ENCODE measurements at places on chromosomes 13 and 19. TPM values are rescaled to one million over a fixed set of nuclear protein-coding genes. Genes with fewer than 3 reads are reported as not detected.

The PGLYRP1 gene
- total RNA-seq, result not detected

The NBEA gene
- total RNA-seq, result 1.7 TPM

The ZNF700 gene
- total RNA-seq, result 0.30 TPM

The DCT gene
- not detected for total RNA-seq

The SLC5A5 gene
- 0.41 TPM for total RNA-seq

The C19orf73 gene
- total RNA-seq, result 1.6 TPM

The ZNF813 gene
- 0.32 TPM for total RNA-seq

The ZNF345 gene
- total RNA-seq, result not detected

The FLT3 gene
- not detected for total RNA-seq

The DZIP1 gene
- total RNA-seq, result 11.3 TPM

The POSTN gene
- 0.05 TPM for total RNA-seq

The LHB gene
- total RNA-seq, result not detected

The SMIM44 gene
- not detected for total RNA-seq

The ZSCAN4 gene
- not detected for total RNA-seq
